ENCODE measurements at places on chromosomes 6 and 20.

DNA sequence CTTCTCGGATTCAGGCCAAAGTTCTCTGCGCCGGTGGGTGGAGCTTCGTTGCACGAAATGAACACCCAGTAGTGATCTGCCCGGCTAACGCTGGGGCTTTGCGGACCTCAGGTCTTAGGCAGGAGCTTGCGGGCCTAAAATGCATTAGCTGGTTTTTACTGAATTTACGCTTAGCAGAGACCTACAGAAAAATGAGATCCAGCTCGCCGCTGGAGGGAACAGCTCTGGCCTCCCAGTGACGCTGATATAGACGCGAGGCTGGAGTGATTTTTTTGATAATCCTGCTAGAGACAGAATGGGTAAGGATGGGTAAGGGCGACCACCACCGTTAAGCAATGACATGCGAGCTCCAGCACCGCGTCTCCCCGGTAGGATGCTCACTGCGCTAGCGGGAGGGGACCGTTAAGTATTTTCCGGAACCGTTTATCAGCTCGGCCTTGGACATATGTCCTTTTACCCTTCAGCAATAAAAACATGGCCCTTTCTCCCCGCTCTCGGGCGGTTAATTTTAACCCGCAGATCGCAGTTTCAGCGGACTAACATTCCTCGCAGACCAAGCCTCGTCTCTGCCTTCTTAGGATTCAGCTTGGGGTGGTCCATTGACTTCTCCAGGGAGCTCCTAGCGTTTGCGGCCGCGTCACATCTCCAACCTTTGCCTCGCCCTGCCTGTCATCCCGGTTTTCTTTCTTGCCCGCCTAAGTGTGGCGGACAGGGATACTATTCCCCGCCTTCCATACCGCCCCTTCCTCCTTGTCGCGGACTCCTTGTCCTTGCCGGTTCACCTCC is 109.3 kb downstream of the GPX5 start:
- no peak for DNase-seq

DNA sequence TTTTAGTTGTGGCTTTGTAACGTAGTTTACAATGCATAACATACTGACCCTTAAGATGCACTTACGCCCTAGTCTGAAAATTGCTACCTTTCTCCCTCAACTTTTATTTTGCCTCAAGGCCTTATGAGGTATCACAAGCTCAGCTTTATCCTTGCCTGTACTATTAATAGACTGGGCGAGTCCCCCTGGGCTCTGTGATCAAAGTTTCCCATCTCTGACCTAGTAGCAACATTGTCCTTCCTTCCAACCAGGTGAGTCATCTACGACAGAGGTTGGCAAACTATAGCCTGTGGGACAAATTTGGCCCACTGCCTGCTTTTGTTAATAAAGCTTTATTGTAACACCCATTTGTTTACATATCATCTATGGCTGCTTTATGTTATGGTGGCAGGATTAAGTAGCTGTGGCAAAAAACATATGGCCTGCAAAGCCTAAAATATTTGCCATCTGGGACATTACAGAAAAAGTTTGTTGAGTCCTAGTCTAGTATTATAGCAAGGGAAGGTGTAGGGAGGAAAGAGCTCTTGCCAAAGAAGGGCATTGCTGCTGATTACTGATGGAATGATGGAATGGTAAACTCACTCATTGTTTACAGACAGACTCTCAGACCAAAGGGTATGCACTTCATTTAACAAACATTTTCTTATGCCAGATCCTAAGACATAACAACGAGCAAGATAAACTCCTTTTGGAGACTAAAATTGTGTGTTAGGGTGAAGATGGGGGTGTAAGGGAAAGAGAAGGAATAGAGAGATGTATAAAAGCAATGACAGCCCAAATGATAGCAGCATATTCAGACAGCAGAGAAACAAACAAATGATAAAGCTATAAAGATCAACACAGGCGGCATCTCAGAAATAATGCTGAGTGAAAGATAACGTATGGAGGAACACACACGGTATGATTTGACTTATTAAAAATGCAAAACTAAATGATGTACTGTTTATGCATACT is 74.2 kb downstream of the SLC22A23 start:
- DNase-seq: no peak

DNA sequence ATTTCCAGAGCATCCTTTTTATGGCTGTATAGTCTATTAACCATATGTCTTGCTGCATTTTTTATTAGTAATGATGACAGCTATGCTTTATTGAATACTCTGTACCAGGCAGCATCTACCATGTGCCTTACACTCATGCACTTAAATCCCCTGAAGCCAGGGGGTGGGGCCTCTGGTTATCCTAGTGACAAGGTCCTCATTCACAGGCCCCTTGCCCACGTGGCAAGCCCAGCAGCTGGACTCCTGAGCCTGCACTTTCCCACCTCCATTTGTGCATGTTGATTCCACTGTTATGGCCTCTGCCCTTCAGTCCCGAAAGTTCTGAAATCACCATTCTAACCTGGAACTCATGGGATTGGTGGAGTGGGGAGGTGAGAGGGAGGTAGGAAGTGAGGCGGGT is 22.3 kb downstream of the ACTR5 start:
- DNase-seq: no peak

DNA sequence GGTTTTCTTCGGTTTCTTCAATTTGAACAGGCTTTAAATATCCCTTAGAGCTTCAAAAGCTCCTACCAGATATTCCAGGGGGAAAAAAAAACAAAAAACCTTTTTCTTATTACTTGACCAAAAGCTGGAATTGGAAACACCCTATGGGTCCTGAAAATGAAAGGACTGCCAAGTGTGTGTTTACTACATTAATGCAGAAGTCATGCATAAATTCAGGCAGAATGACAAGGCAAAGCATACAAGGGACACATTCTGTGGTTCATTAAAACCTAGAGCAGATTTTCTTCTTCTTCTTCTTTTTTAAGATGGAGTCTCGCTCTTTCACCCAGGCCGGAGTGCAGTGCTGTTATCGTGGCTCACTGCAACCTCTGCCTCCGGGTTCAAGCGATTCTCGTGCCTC is 119.1 kb downstream of the GMDS start:
- DNase-seq: no peak

DNA sequence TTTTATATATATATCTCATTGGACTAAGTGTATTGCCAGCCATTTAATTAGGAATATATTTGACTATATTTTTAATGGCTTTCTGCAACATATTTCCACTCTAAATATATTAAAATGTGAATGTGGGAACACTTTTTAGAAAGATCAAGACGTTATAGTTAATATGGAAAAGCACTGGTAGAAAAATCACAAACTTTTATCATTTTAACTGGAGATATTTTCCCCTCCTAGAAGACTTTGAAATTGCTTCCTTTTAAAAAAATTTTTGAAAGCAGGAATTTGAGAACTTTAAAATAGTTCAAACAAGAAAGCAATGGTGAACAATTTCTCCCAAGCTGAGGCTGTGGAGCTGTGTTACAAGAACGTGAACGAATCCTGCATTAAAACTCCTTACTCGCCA is at the start of gene TAAR9:
TSS of gene TAAR9 (plus strand) at position 301 of the 400 bp plus-strand sequence. CDS start at position 314, 13 bp downstream.
- DNase-seq: no peak

GRCh38 chr6:4358414-4359107 is 223.2 kb upstream of the ECI2 start:
- no peak for DNase-seq

DNA sequence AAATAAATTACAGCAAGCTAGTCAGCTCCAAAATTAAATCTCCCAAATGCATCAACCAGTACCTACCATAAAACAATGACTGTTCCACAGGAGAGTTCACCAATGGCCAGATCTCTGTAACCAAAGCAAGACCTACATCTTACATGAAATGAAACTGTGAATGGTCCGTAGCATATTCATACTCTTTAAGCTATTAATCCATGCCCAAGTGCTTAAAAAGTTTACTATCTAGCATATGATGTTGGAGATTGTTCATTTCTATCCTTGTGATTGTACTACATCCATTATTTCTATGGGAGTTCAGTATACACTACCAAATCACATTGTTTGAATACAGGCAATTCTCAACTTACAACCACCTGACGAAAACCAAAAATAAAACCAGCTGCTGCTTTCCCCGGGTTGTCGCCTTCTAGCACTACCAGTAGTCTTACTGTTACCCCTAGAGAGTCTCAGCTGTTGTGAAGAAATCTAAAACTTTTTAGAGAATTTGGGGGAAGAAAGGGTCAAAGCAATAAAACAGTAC is 38.0 kb downstream of the HIVEP2 start:
- DNase-seq: no peak

DNA sequence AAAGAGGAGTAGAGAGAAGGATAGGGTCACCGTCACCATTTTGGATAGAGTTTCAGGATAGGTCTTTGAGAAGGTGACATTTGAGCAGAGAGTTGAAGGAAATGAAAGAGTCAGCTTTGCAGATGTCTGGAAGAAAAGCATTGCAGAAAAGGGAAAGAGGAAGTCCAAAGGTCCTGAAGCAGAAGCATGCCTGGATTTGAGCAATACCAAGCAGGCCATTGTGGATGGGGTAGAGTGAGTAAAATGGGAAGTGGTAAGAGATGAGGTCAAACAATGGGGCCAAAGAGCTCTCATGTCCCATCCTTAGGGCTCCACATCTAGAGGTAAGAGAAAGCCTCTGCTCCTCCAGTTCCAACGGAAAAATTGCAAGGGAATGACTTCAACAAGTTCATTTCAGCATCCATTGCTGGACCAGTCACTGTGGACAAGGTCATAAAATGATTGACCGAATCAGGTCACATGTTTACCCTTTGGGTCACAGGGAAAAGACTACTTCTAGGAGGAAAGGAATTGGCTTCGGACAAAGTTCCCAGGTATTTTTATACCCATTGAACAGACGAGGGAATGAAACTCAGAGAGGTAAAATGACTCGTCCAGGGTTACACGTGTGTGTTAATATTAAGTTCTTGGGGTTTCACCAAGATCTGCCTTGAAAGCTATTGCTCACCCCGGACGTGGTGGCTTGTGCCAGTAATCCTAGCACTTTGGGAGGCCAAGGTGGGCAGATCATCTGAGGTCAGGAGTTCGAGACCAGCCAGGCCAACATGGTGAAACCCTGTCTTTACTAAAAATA is 6.6 kb upstream of the SAMHD1 start:
- DNase-seq: no peak

GRCh38 chr6:141117874-141118273 is 1014.9 kb upstream of the GJE1 start:
- no peak for DNase-seq

DNA sequence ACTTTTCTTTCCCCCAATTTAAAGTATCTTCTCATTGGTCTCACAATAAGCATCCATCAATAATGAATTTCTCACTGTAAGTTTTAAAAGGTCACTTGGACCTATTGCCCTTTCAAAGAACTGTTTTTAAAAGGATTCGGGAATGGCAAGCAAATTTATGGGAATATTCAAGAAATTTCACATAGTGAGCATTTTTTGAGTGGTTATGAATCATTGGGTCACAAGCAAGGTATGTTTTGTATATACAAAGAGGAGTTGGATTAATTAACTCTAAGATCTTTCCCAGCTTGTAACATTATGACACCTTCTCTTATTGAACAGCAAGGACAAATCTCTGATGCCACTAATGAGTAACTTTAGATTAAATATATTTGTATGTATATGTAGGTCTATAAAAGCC is 165.0 kb downstream of the MOXD1 start:
- no peak for DNase-seq

DNA sequence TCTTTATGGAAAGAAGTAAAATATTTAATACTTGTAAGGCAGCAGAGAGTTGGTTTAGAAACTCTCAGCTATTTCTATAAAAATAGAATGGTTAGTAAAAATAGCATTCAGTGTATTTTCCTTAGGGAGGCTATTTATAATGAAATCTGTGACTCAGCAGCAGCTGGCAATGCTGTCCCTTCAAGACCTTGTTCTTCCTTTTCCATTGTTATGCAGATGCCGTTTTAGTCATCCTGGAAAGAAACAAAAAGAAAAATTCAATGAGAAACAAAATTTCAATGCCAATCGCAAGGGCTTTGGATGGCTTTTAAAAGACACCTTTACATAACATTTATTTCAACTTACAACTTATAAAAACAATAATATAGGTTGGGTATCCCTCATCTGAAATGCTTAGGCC is 17.5 kb downstream of the MPC1 start:
- no peak for DNase-seq

- DNase-seq: no peak
These were observed 16.7 kb downstream of the PMEPA1 start for GRCh38 chr20:57693002-57693582.

DNA sequence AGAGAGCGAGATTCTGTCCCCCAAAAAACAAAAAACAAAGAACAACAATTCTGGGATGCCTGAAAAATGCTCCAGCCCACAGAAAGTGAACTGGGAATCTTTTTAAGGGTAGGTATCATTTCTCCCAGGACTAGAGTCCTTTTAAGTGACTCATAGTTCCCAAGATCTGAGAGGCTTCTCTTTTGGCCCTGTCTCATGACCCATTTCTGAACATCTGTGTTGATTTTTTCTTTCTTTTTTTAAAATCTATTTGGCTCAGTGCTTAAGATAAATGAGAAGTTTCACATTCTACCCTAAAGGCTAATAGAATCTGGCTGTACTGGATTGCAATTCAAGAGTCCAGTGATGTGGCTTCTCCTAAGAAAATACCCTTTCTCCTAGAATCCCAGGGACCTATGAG is 217.6 kb upstream of the FOXQ1 start:
- no peak for DNase-seq

DNA sequence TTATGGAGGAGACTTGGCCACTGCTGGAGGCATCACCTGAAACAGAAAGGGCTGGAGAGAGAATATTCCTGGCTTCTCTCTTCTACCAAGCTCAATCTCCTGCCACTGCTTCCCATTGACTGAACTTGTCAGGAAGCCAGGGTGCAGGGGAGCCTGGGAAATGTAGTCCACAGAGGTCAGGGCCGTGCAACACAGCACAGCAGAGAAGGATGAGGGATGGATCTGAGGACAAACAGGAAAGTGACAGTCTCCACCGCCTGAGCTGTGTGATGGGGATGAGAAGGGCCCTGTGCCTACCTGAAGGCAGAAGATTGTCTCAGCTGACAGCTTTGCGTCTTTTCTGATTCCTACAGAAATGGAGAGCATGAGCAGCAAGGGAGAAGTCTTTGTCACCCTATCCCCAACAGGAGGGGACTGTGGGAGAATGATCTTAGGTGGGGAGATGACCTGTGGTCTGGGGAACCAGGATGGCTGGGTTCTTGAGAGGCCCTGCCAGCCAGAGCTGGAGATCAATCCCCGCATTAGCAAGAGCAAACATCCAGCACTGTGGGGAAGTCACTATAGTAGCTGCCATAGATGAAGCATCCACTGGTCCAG is 114.2 kb downstream of the SNX5 start:
- DNase-seq: no peak

- no peak for DNase-seq
These were observed 44.0 kb upstream of the CTNNBL1 start for GRCh38 chr20:37649676-37650370.

- no peak for DNase-seq
These were observed 187.2 kb downstream of the LRFN2 start for GRCh38 chr6:40399888-40400457.

GRCh38 chr6:5085648-5086293 is 630 bp downstream of the PPP1R3G start:
- no peak for DNase-seq

GRCh38 chr6:111269401-111269970 is 182.2 kb downstream of the SLC16A10 start:
- no peak for DNase-seq

DNA sequence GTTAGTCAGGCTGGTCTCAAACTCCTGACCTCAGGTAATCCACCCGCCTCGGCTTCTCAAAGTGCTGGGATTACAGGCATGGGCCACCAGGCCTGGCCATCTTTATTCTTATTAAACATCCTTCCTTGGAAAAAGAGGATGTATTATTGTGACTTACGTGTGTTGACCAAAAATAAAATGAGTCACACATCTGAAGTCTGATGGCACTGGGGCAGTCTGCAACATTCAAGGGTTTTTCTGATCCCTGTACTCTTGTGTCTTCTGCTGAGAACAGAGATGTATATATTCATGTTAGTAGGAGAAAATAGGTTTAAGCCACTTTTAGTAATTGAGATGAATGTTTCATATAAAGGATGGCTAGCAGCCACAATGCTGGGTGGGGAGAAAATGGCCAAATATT is 129.9 kb upstream of the RIPOR2 start:
- DNase-seq: no peak
